ENCODE measurements at places on chromosomes 2 and 18. TPM values are rescaled to one million over a fixed set of nuclear protein-coding genes. Genes with fewer than 3 reads are reported as not detected.

DNA sequence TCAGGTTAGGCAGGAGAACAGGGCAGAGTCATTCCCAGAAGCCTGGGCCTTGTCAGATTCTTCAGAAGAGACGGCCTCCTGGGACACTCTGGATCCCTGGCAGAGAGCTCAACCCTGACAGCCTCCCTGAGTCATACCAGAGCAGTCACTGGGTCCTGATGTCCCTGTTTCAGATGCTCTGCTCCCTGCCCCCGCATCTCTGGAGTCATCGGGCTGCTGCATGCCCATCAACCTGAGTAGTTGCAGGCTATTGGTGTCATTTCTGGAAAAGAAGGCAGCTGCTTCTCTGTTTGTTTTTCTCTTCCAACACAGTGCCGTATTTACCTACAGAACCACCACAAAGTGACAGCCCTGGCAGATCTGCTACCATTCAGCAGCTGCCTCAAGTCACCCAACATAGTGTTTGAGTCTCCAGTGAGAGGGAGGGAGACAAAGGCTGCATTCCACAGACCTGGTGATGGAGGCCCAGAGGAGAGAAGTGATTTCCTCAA lies 145.1 kb downstream of the B3GNT2 start:
- DNase-seq = no peak

DNA sequence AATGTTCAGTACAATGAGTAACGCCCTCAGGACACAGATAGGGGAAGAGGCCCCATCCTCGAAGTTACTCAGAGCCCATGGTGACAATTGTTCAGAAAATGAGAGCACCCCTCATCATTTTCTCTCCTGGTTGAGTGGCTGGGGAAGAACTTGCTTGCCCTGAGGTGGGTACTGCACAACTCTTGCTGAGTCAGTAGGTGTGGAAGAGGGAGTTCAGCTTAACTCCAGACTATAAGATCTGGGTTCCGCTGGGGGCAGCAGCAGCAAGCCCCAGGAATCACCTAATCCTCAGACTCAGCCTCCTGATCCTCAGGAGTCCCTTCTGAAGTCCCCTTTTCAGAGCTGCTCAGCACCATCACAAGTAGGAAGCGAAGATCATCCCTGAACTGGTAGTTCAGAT lies 123.7 kb downstream of the PIEZO2 start:
- DNase-seq = no peak

Gene COL4A3
- total RNA-seq = 0.58 TPM

DNA sequence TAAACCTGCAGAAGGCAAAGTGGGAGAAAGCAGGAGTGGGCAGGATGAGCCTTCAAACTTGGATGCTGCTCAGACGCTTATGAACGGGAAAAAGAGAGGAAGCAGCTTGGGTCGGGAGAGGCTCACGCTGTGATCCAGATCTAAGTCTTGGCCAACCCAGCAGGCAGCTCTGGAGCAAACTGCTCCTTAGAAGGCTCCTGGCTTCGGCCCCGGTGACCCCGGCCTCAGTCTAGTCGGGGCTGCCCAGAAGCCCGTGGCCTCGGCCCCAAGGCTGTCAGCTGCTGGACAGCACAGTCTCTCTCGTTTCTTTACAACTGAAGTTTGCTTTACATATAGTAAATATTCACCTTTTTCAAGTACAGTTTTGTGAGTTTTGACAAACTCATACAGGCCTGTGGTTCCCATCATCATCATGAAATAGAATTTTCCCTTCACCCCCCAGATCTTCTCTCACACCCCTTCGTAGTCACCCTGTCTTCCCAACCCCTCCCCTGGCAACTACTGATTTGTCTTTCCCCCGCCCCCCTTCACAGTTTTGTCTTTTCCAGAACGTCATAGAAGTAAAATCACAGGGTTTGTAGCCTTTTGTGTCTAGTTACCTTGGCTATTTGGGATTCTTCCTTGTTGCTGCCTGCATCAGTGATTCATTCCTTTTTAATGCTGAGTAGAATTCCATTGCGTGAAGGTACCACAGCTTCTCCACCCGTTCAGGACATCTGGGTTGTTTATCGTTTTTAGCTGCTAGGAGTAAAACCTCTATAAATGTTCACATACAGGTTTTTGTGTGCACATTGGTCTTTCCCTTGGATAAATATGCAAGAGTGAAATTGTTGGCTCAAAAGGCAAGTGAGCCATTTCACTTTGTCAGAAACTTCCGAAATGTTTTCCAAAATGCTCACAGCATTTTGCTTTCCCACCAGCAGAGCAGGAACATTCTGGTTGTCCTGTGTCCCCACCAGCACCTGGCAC lies 35.1 kb downstream of the MYO7B start:
- DNase-seq = no peak

Gene RPL31
- 1,802 TPM for total RNA-seq

Gene DYSF
- total RNA-seq = 0.56 TPM

GRCh38 chr2:59196491-59196890 lies 955.4 kb upstream of the FANCL start:
- DNase-seq = no peak

- no peak for DNase-seq
Measured at GRCh38 chr2:227853204-227853629, 18.2 kb upstream of the DAW1 start.

DNA sequence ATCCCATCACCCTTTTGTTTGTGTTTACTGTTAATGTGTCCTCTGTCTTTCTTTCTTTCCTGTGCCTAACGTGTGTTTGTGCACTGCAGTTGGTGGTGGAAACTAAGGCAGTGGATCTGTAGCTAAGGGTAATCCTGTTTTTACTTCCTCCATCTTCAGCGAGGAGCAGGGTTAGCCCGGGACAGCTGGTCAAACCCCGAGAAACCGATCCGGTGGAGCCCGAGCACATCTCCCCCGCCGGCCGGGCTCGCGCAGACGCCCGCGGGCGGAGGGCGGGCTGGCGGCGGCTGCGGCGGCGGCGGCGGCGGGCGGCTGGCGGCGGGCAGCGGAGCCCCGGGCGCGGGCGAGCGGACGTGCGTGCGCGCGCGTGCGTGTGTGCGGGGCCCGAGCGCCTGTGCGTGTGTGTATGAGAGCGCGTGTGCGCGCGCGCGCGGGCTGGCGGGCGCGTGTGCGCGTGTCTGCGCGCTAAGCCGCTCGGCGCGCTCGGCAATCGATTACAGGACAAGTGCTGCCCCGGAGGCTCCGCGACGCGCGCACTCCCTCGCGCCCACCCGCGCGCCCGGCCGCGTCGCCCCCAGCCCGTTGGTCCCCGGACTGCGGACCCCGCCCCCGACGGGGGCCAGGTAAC lies at the start of gene IKZF2:
Gene IKZF2, minus strand, starts transcription at position 176 of the 628 bp plus-strand sequence. CDS start 2,983 bp downstream, outside the sequence.
- peak; percentile 83 for DNase-seq

- no peak for DNase-seq
Measured at GRCh38 chr2:142321706-142322280, 191.0 kb upstream of the LRP1B start.

DNA sequence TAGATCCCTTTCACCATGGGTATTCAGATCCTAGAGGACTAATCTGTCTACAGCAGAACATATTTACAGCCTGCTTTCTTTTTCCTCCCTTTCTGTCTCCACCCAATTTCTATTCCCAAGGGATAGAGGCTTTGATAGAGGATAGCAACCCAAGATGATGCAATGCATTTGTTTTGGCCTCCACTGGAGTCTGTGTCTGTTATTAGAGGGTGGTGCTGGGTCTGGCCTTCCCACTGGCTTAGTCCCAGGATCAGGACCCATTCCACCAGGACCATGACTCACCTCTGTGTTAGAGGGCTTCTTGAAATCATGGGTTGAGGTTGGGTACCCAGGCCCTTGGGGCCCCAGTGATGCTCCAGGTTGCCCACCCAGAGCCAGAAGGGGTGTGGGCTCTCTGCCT lies 239.7 kb upstream of the TNP1 start:
- DNase-seq = no peak

- no peak for DNase-seq
Measured at GRCh38 chr2:165889158-165889557, 64.4 kb downstream of the TTC21B start.

- DNase-seq = no peak
Measured at GRCh38 chr2:10779776-10780490, 32.7 kb downstream of the PDIA6 start.

DNA sequence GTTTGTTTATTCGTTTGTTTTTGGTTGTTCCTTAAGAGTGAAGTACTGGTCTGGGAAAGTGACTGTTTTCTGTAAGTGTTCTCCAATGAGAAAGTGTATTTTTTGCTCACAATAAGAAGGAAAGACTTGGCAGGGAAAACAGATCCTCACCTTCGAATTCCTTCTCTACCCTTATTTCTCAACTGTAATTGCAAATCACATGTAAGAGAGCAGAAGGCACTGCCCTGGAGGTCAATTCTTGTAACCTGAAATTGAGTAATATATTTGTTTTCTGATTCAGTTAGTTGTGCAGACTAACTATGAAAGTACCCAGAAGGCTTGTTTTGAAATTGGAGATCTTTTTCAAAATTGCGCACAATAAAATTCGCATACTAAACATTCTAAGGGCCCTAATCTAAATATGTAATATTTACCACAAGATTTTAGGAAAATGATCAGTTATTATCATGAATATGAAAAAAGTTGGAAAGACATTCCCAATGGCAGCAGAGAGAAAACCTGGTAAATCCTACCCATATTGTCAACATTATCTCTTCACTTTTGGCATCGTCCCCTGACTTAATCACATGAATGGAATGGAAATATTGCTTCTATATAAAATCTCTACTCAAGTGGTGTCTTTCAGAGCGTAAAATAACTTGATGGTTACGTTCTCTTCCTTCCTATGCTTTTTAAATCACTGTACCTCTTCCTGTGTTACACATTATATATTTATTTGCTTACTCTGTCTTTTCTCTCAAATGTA lies 24.1 kb downstream of the TFPI start:
- no peak for DNase-seq

Gene VAMP8
- total RNA-seq = 77.8 TPM

DNA sequence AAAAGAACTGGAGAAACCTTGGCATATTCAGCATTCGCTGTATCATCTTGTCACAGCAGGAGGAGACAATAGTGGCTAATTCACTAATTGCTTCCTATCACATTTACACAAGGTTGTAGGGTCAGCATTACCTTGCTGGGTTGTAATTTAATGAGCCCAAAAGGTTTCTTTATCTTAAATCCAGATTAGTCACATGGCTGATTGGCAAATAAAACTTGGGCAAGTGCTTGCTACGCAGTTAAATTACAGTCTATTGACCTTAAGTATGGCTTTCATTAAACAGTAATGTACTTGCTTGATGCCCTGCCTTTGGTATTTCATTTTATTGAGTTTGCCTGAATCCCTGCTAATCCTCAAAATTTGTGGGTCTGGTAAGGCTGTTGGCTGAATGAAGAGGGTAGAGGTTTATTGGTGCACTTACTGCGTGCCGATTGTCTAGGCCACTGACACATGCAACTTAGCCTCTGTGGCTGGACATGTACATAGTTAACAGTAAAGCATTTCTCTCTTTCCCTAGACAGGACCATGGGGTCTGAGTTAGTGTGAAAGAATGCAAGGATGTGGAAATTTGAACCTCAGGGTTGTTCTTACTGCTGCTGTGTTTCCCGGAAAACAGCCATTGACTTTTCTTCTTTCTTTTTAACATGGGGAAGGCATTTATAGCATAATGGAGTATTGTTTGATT lies 34.3 kb downstream of the FMNL2 start:
- DNase-seq = no peak

Gene GLI2
- total RNA-seq = 0.25 TPM

GRCh38 chr2:133517876-133518275 lies 50.4 kb downstream of the NCKAP5 start:
- DNase-seq = no peak

DNA sequence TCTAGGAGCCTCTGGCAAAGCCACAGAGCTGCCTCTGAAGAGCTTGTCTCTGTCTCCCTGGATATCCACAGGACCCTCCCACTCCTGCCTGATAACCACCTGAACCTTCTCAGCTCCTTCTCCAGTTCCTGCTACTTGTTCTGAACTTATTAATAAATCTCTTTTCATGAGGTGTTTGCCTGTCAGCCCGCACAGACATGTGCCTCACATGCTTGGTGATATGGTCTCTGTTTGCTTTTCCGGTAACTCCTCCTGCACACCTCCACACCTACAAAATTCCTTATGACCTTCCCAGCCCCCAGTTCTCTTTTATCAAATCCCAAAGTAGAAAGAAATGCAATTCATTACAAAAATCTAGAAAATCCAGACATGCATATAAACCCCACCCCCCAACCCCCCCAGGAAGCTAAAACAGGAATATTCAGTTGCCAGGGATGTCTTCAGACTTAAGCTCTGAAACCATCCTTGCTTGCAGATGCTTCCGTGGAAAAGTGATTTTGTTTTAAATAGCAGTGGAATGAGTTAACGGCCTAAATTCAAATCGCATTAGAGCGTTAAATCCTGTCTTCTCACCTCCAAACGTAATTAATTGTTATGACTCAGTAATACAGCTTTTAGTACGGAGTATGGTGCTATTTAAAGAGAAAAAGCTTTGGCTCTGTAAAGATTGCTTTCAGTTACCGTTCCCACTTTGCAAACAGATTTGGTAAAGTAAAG lies 2.1 kb upstream of the PID1 start:
- DNase-seq = no peak

DNA sequence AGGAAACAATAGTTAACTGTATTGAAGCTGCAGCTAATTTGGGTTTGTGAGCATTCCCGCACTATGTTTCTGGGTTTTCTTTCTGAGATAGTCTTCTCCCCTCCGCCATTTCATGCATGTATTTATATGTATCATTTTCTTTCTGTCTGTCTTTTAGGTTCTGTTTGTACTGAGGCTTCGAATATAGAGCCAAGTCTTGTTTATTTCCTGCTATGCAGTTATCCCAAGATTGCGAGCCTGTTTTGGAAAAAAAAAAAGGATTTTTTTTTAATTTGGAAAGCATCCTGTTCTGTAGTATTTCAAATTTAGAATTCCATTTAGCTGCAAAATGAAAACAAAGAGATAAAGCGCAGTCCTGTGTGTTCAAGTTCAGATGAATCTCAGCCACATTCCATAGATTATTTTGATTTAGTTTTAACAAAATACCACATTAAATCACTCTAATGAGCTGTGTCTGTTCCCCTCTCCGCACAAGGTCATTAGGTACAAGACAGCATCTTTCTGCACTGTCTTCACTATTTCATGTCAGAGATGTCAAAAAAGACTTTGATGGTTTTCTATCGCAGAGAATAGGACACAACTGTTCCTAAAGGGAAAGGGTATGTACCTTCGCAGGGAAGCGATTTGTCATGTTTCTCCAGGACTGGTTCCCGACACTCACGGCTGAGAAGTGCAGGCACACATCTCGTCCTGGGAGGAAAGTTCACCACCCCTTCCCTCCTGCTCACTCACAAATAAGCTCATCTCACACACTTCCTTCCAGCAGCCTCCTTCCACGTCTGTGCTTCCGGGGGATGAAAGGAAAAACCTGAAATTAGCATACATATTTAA lies 443.4 kb downstream of the ZNF516 start:
- no peak for DNase-seq

Gene CYP27C1
- not detected for total RNA-seq

Gene ALPG
- total RNA-seq = not detected

DNA sequence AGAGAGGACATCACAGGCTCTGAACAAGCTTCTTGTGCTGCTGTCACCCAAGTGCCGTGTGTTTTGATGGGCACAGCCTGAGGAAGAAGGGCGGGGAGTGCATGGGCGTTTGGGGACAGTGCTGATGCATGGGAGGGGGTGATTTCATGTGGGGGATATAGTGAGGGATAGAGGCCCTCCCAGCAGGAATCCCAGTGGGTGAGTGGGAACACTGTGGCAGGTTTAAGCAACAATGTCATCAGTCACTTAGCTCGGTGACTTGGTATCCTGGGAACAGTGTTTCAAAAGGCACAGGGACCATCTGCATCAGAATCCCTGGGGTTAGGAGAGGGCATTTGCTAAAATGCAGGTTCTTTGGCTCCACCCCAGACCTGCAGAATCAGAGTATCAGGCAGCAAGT lies 609 bp downstream of the SIGLEC15 start:
- no peak for DNase-seq
